SJSA1 (cell line): ENCODE measurements at places on chromosomes 6 and 20. TPM values are rescaled to one million over a fixed set of nuclear protein-coding genes. Genes with fewer than 3 reads are reported as not detected.

The ZNF391 gene
- total RNA-seq: 0.63 TPM in 1 of 2 replicates, not detected in the other

The POPDC3 gene
- total RNA-seq: 41.7 and 51.3 TPM in 2 replicates

The C6orf141 gene
- not detected in 2 replicates for total RNA-seq

The SCRT2 gene
- not detected in 2 replicates for total RNA-seq

The IP6K3 gene
- 5.2 and 5.3 TPM in 2 replicates for total RNA-seq

The DNAH8 gene
- total RNA-seq: not detected in 2 replicates

The LTB gene
- total RNA-seq: not detected in 2 replicates

The C6orf15 gene
- not detected in 2 replicates for total RNA-seq

The TRIM31 gene
- not detected in 2 replicates for total RNA-seq

The RUNX2 gene
- total RNA-seq: 4.9 and 10.3 TPM in 2 replicates

The LAMA5 gene
- total RNA-seq: 3.2 and 3.6 TPM in 2 replicates

The ASIP gene
- not detected in 2 replicates for total RNA-seq

The ITPR3 gene
- 9.0 and 11.4 TPM in 2 replicates for total RNA-seq

The C6orf58 gene
- not detected in 2 replicates for total RNA-seq

The PRSS16 gene
- total RNA-seq: not detected in 2 replicates

The LY6G6D gene
- total RNA-seq: not detected in 2 replicates

The SCUBE3 gene
- total RNA-seq: 2.6 and 4.7 TPM in 2 replicates

The NRSN1 gene
- not detected in 2 replicates for total RNA-seq

The RPN2 gene
- 353 and 402 TPM in 2 replicates for total RNA-seq

The NRSN2 gene
- 37.5 and 43.1 TPM in 2 replicates for total RNA-seq

The DACT2 gene
- not detected in 2 replicates for total RNA-seq

The LY6G5C gene
- total RNA-seq: 1.6 TPM in 1 of 2 replicates, not detected in the other
